ENCODE measurements at places on chromosomes 5 and 9.

GRCh38 chr9:97558701-97559101 lies 57.2 kb downstream of the TMOD1 start:
- DNase-seq, result no peak

DNA sequence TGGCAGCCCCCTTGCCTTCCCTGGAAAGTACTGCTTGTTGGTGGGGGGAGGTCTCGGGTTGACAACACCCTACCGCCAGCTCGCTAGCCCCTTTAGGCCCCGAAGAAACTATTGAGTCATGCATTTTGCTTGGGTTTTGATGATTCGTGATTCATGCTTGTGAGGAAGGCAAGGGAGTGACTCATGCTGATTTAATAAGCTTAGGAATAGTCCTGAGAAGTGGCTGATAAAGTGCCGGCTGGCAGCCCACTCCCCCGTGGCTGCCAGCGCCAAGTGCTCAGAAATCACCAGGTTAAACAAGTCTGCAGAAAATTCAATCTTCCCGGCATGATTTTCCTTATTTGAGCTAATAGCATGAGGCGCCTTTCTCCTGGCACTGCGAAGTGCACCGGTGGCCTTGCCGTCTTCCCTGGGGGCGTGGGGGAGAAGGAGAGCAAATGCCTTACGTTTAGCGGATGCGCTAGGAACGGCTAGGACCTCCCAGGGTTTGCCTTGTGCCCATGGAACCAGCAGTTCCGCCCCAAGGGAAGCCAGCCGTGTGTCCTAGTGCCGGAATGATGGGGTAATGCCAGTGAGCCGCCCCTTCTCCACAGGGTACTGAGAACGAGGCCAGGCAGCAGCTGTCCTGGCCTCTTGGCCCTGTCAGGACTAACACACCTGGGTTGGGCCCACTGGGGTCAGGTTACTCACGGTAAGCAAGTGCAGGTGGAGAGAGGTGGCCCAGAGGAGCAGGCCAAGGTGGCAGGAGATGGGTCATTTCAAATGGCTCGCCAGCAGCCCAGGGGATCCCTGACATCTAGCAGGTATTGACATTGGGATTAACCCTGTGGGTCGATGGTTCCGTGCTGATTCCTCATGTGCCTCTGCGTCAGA lies 151.9 kb downstream of the MACROH2A1 start:
- DNase-seq, result no peak

GRCh38 chr5:72788866-72789505 lies 27.5 kb upstream of the TNPO1 start:
- DNase-seq, result no peak

- DNase-seq, result no peak
Observed at GRCh38 chr9:90515510-90515909, 127.1 kb downstream of the DIRAS2 start.

- no peak for DNase-seq
Observed at GRCh38 chr5:156121234-156121633, 205.7 kb upstream of the SGCD start.

GRCh38 chr5:95770830-95771708 lies 39.9 kb downstream of the RHOBTB3 start:
- no peak for DNase-seq

- DNase-seq, result no peak
Observed at GRCh38 chr5:42992088-42992879, 47.8 kb downstream of the ANXA2R start.

DNA sequence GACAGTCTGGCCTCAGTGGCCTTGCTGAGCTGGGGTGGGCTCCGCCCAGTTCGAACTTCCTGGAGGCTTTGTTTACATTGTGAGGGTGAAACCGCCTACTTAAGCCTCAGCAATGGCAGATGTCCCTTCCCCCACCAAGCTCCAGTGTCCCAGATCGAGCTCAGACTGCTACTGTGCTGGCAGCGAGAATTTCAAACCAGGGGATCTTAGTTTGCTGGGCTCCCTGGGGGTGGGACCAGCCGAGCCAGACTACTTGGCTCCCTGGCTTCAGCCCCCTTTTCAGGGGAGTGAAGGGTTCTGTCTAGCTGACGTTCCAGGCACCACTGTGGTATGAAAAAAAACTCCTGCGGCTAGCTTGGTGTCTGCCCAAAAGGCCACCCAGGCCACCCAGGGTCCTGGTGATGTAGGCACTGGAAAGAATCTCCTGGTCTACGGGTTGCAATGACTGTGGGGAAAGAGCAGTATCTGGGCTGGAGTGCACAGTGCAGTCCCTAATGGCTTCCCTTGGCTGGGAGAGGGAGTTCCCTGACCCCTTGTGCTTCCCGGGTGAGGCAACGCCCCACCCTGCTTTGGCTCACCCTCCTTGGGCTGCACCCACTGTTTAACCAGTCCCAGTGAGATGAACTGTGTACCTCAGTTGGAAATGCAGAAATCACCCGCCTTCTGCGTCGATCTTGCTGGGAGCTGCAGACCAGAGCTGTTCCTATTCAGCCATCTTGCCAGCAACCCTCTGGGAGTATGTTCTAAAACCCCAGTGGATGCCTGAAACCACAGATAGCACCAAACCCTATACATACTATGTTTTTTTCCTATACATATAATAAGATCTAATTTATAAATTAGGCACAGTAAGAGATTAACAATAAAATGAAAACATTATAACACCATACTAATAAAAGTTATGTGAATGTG lies 95.5 kb downstream of the TMEM161B start:
- DNase-seq, result no peak

Measured in caudate nucleus (tissue), 63 donors.